ENCODE measurements at places on chromosomes 13 and 19.
A peak's percentile ranks its signal among the peaks of the same experiment; 100 is the strongest.

DNA sequence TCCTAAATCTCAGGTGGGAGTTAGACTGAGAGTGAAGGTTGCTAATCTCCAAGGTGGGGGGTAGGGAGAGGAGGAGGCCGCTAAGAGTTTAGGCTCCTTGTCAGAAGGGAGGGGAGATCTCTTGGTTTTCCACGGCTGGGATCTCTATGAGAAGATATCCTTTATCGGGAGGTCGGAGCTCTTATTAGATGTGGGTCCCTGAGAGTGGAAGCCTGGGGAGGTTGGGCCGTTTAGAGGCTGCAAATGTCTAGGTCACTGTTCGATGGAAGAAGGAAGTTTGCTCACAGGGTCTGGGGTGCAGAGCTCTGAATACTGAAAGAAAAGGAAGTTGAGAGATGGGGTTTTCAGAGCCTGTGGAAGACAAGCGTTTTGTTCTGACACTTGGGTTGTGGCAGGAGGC is 3.8 kb downstream of the MYADM start:
- no peak for DNase-seq

DNA sequence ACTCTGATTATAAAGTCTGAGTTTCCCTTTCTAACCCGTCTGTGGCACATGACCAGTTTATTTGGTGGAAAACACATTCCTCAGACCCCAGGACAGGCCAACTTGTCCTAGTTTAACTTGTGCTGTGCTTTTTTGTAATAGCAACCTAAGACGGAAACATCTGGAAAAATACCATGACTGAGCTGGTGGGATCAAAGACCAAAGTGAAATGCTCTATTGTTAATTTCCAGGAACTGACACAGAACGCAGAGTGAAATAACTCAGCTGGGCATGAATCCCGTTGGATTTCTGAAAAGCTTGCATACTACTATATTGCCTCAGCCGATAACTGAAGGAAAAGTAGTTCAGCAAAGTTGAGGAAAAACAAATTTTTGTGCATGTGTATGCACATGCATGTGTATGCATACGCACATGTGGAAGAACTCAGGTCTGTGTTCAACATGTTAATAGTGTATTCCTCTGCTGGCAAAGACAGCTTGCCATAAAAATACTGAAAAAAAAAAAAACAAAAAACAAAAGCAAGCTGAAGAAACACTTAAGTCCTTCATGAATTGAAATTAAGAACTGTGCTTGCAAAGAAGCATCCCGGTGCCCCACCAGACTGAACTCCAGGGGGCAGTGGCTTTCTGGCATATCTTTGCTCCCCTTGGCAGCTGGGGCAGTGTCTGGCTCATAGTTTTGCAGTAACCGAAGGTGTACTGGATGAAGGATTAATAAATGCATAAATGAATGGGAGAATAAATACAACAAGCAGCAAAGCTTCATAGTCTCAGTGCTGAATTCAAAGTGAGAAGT is 187.8 kb downstream of the LHFPL6 start:
- DNase-seq, result no peak

- DNase-seq, result no peak
Observed at GRCh38 chr13:50171590-50172282, 156.5 kb downstream of the KCNRG start.

DNA sequence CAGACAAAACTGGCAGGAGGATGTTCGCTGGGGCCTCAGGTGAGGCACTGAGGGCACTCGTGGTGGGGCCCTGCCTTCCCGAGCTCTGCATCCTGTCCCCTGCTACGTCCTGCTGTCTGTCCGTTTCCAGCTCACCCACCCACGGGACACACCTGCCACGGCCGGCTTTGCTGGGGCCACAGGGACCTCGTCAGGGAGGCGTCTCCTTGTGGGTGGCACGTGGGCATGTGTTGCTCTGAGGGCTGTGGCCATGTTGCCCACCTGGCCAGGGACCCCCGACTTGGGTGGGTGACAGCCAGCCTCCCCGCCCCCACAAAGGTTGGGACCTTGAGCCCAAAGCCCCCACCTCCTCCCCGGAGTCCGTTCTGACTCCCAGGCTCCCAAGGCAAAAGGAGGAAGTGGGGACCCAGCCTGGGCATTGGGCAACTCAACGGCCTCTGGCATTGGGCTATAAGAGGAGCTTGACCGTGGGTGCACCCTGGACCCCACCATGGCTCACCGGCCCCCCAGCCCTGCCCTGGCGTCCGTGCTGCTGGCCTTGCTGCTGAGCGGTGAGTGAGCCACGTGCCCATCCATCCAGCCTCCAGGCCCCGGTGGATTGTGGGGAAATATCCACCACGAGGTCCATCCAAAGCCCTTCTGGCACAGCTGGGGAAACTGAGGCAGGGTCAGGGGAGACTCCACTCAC is at the start of gene PRTN3:
Gene PRTN3 (plus strand): TSS at position 481 of the 688 bp plus-strand sequence. CDS start 10 bp downstream, at position 491.
- no peak for DNase-seq

DNA sequence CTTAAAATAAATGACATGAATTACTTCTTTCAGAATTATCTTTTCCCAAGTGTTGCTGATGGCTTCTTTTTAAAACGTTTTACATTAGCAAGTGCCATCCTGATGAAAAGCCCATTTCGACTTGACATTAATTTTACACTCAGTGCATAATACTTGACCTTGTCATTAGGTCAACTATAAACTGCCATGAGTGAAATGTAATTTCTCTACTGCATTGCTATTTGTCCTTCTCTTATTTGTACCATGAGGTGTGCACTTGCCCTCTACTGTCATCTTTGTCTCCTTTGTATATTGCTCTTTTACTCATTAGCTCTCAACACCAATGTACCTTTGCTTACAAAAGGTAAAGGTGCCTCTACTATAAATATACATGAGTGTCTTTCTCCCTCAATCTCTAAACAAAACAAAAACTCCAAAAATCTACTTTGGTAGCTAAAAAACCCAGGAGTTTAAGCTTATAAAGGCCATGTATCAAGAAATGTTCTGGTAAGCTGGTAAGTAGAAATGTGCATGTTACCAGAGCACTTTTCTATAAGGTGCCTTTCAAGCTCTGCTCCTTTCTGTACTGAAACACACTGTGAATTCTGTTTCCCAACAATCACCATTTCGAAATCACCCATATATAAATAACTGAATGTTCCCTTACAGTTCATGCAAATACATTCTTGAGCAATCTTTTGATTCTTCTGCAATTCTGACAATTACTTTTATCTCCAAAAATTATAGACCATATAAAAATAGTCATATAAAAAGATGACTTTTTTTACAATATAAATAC is 351.4 kb downstream of the SLITRK5 start:
- DNase-seq, result no peak

DNA sequence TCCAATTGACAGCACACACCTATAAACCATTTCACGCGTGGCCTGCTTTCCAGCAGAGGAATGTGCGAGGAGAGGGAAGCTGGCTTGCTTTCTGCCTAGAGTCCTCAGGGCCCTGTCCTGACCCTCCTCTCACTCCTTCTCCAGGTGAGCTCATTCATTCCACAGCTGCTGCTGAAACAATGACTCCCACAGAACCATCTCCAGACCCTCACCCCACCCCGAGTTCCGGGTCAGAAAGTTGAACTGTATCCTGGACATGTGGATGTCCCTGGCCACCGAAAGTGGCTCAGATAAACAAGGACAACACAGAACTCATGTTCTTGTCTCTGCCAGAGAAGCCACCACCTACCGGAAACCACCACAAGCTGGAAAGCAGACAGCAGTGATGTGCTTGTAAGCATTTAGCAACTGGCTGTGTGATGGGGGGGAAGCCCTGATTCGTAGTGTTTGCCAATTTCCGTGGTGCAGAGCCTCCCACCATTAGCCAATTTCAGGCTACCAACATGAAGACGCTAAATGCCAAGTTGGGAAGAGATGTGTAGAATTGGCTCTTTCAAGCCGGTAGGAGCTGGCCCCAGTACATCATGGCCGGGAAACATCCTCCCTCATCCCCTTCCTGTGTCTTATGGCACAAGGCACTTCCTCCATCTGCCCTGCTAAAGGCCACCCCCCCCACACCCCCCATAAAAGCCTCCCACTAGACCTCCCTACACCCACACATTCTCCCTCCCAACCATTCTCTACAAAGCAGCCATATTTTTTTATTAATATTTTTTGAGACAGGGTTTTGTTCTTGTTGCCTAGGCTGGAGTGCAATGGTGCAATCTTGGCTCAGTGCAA is 5.0 kb downstream of the SYCE2 start:
- DNase-seq, result no peak

GRCh38 chr19:49428547-49429451 is 3.6 kb downstream of the GFY start:
- DNase-seq, result no peak

DNA sequence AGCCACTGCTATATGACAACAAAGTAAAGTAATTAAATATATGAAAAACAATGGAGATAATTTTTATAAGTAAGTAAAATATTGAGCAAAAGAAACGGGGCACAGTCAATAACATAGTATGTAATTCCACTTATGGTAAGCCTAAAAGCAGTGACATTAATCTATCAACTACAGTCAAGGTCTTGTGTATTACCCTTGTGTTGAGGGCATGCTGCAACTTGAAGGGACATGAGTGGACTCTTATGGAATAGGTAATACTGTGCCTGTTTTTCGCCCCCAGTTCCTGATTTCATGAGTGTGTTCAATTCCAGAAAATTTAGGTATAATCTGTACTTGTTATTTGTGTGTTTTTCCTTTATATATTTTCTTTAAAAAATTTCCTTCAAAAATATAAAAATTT is 201.3 kb upstream of the SLITRK6 start:
- DNase-seq, result no peak

DNA sequence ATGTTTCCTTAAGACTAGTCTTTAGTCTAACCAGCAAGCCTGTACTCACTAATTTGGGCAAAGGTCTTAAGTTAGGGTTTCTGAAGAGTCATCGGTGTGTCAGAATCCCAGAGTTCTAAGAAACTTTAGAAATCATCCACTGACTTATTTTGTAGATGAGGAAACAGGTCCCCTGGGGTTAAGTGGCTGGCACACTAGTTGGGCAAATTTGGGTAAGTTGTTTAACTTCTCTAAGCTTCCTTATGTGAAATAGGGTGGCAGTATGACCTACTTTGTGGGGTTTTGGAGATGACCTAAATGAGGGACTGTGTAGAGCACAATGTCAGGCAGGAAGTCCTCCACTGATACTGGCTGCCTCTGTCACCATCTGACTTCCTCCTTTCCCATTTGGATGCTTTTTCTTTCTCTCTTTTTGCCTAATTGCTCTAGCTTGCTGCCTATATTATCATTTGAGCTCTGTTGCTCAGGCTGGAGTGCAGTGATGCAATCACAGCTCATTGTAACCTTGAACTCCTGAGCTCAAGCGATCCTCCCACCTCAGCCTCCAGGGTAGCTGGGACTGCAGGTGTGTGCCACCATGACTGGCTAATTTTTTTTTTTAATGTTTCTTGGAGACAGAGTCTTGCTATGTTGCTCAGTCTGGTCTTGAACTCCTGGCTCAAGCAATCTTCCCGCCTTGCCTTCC is 2.3 kb downstream of the ADGRE3 start:
- no peak for DNase-seq

DNA sequence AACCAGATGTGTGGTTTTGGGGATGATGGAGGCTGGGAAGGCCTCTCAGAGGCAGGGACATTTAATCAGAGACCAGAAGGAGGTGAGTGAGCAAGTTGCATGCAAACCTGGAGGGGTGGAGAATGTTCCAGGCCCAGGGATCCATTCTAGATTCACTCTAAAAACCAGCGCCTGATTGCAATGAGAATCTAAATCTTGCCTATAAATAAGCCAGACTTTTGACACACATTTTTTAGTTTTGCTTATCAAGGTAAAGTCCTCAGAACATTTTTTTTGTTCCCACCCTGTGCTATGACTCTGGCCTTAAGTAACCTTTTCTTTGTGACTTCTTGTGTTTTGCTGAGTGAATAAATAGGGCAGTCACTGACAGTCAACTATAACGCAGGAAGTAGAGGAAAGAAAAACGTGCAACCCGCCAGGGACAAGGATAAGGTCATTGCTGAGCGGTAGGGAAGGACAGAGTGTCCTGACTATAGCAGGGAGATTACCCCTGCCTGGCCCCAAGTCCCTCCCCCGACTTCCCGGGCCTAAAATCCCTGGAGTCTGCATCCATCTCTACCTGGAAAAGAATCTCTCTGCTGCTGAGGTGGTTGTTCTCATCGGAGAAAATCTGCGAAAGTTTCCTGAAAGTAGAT is 14.4 kb downstream of the RGL3 start:
- DNase-seq, result no peak

GRCh38 chr13:30880151-30880855 is 25.8 kb upstream of the MEDAG start:
- DNase-seq, result no peak

GRCh38 chr13:21707586-21707985 is 36.7 kb downstream of the FGF9 start:
- no peak for DNase-seq

DNA sequence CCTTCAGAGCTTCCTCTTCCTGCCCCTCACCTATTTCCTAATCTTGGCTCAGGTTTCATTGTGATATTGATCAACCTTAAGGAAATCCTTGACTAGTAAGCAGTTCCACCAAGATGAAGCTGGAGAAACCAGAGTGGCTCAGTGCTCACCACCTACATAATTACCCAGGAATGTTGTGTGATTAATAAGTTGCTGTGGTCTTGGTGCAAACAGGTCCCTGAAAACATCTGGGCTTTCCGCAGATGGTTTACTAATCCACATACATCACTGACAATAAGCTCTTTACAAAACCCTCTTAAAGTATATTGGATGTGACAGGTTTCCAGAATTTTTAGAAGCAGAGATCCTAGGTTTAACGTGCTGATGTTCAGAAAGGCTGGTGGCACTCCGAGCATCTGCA is 8.6 kb upstream of the SERP2 start:
- no peak for DNase-seq

- peak; percentile 25 for DNase-seq
Observed at GRCh38 chr19:11339254-11340098, at the start of gene RAB3D. RAB3D (minus strand) TSS chr19:11339657; CDS start chr19:11337399, 2,258 bp downstream.

DNA sequence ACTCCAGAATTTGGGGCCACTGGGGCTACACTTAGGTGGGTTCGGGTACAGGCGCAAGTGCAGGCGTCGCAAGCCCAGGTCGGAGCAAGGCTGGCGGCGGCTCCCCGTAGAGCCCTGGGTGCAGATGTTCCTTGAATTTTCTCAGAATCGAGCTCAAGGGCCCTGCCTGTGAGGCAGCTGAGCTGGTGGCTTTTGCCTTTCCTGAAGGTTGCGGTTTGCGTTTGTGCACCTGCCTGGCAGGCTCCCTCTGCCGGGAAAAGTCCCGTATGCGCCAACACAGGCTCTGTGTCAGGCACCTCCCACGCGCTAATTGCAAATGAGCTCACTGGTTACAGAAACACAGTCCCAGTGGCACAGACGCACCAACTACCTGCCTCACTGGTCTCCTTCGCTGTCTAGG is 5.9 kb downstream of the DOHH start:
- DNase-seq, result no peak

GRCh38 chr13:97892717-97893116 is 60.8 kb upstream of the IPO5 start:
- no peak for DNase-seq

Data from NCI-H187 (cell line).